Tibial nerve (tissue), 4 donors: ENCODE measurements at places on chromosomes 12 and 14. TPM values are rescaled to one million over a fixed set of nuclear protein-coding genes. Genes with fewer than 3 reads are reported as not detected.
A peak's percentile ranks its signal among the peaks of the same experiment; 100 is the strongest.

The KRT73 gene
- not detected for total RNA-seq

DNA sequence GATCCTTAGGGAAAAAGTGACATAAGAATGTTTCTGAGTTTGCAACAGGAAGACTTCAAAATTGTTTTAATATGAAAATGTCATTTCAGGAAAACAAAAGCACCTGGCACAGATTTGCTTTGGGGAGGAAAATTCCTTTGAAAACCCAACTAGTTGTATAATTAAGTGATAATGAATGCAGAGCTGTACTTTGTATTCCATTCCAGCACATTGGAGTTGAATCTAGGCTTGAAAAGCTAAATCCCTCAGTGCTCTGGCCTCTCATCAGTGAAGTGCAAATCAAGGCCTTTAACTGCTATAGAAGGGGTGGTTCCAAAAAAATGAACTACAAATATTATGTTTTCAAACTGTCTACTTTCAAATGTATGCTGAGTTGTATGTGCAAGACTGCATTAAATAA, 19.6 kb upstream of the C12orf42 start:
- DNase-seq: no peak
- no peaks in the 10 kb centered on the region for H3K4me1 ChIP-seq
- H3K36me3 ChIP-seq: no peaks in the 10 kb centered on the region
- no peak overlapping the region for H3K27ac ChIP-seq
- H3K27me3 ChIP-seq: no peaks in the 10 kb centered on the region

DNA sequence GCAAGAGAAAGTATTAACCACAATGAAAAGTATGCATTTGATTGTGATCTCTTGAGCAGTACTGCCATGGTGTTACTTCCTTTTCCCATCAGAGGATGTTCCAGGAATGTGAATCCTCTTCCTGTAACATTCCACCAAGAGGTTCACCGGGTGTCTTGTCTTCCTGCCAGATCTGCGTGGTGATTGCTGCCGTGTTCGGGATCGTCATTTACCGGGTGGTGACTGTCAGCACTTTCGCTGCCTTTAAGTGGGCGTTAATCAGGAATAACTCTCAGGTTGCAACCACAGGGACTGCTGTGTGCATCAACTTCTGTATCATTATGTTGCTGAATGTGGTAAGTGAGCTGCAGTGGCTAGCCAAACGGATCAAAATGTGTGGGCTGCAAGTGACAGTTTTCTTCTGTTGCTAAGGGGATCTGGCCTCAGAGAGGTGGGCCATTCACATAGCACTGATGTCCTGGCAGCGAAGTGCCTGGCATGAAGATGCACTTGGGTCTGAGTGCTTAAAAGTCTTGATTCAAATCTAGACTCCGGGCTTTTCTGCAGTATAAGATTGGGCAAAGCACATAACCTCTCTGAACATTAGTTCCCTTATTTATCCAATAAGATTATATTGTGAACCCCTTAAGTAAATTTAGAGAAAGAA, 123.4 kb downstream of the SLC5A8 start:
- no peaks in the 10 kb centered on the region for H3K36me3 ChIP-seq
- H3K27ac ChIP-seq: no peak overlapping the region
- no peak for DNase-seq
- no peak overlapping the region for H3K4me3 ChIP-seq
- no peaks in the 10 kb centered on the region for H3K4me1 ChIP-seq
- no peaks in the 10 kb centered on the region for H3K27me3 ChIP-seq

DNA sequence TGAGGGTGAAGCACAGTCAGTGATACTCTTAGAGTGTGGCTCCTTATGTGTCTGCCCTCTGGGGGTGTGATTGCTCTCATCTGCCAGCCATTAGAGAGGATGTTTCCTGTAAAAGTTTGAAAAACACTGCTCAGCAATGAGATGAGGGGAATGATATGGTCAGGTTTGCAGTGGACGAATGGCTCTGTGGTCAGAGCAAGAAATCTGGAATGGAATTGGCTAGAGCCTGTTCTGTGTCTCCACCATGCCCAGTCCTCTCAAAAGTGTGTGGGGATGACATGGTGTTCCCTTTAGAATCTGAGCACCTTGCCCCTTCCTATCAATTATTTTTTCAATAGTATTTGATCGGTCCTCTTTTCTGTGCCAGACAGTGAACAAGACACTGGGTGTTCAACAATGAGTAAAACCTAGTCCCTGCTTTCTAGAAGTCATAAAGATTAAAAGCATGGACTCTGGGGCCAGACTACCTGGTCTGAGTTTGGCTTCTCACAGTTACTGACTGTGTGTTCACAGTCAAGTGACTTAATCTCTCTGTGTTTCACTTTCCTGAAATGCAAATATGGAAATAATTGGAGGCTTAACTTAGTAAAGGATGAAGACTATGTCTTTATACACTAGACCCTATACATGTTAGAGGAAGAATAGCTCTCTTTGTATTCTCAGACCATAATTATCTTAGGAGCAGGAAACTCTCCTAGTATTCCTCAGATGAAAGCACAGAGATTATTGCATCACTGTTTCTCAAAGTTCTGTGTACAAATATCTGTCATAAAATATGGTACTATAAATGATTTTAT, 1.6 kb downstream of the ACSS3 start:
- peak overlapping the region; percentile 76 for H3K4me3 ChIP-seq
- no peaks in the 10 kb centered on the region for H3K36me3 ChIP-seq
- no peaks in the 10 kb centered on the region for H3K27me3 ChIP-seq
- H3K27ac ChIP-seq: peak overlapping the region; percentile 81
- peaks cover 57% of the 10 kb centered on the region for H3K4me1 ChIP-seq
